Karpas-422 (cell line): ENCODE measurements at places on chromosomes 4 and X.

DNA sequence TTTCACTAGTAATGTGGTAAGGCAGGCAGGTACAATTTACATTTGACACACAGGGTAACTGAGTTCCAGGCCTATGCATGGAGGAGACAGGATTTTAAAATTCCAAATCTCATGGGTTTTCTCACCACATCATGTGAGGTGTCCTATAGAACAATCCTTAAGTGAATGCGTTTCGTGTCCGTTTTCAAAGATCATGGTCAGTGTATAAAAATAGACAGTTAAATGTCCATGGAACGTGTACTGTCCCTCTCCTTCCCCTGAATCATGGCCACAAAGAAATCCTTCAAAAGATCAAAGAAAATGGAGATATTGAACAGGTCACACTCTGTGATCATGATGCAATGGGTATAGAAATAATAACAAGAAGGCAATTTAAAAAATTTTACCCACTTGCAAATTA, 42.0 kb downstream of the LIMCH1 start:
- no peak for DNase-seq

- DNase-seq, result no peak
These were observed 67.6 kb upstream of the TMEM150C start for GRCh38 chr4:82629238-82630000.

DNA sequence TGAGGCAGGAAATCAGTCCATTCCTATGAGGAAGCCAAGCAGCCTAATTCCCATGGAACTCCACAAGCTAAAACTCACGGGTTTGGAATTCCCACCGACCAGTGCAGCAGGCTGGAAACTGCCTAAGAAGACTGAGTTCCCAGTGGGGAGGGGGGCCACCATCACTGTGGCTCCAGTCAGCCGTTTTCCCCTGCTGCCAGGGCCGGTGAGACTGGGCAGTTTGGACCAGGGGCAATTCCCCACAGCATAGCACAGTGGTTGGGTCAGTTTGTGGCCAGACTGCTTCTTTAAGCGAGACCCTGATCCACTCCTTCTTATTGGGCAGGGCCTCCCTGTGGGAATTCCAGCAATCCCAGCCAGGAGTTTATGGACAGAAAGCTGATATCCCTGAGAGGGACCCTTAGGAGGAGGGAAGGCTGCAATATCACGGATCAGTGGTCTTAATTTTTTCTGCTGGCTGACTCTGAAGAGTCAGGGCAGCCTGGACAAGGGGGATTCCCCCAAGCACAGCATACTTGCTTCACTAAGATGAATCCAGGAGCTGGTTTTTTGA, 20.7 kb downstream of the PAGE5 start:
- DNase-seq, result no peak

DNA sequence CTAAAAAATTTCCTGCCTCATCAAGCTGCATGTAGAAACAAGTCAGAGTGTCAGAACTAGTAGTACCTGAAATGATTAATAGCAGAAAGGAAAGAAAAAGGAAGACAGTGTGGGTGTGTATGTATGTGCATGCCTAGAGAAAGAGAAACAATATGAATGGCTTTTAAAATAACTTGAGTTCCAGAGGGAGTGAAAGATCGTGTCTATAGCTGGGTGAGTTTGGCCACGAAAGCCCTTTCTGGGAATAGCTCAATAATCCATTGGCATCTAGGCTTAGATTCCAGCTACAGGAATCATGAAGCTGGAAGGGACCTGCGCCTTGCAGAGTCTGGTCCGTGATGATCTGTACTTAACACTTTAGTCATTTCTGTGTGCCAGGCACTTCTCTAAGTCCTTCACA, 195.6 kb downstream of the RAPGEF2 start:
- DNase-seq, result no peak

DNA sequence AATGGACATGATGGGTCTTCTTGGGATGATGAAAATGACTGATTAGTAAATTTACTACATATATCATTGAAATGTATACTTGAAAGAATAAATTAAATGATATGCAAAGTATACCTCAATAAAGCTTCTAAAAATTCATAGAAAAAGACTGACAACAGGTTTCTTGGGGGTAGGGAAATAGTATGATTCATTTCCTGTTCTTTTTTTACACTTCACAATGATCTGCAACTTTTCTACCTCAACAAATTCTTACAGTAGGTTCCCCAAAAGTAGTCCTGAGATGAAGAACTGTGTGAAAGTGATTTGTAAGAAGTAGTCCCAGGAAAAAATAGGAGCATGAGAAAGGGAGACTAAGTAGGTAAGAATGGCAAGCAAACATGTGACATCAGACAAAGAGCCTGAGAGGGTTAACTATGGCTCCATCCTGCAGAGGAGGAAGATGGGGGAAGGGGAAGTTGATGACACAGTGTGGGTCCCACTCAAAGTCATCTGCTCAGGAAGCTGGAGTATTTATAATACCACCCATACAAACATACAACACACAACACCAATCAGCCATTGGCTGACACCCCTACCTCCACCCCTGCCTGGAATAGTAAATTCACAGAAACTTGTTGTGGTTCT, 73.9 kb downstream of the ARHGAP6 start:
- DNase-seq, result no peak

DNA sequence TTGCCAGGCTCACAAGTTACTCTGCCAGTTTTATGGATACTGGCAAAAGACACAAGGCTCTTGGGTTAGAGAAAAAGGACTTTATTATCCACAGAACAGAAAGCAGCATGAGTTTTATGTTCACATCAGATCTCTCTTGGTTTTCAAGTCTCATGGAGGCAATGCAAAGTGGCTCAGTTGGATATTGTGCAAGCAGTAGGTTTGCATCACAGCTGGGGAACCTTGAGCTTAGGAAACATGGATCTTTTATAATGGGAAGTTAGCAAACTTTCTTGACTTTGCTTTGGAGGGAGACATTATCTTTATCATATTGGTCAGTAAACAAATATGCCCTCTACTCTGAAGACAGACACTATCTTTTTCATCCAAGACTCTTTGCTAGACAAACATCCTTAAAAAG, 109.2 kb upstream of the GRPR start:
- DNase-seq, result no peak

- DNase-seq, result no peak
These were observed 276.5 kb upstream of the CTSO start for GRCh38 chr4:156230176-156230575.

- no peak for DNase-seq
These were observed 82.1 kb downstream of the ARHGAP10 start for GRCh38 chr4:147813973-147814372.

DNA sequence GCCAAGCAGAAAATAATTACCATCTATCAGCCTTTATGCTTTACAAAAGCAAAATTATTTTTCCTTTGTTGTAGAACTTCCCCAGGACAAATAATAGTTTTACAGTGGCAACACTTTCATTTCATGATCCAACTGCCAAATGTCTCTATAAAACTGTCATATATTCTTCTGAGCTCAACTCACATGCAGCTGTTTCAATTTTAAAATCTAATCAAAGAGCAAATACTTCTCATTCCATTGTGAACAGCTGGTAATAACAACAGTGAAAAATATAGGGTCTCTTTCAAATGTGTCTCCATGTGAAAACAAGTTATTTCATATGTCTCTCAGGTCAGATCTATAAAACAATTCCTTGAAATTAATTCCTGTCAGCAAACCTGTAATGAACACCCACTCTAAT, 270.6 kb upstream of the SLC7A11 start:
- peak; percentile 5 for DNase-seq
